ENCODE measurements at places on chromosomes 2 and 18. TPM values are rescaled to one million over a fixed set of nuclear protein-coding genes. Genes with fewer than 3 reads are reported as not detected.

TMEM237 gene
- total RNA-seq: 57.7 TPM

RFTN2 gene
- total RNA-seq: 1.0 TPM

VWC2L gene
- total RNA-seq: not detected

PSTPIP2 gene
- total RNA-seq: 1.3 TPM

TBR1 gene
- not detected for total RNA-seq

MEP1B gene
- not detected for total RNA-seq

GEN1 gene
- 25.2 TPM for total RNA-seq

Data from GM23338 (cell line).